ENCODE measurements at places on chromosomes 3 and 15. TPM values are rescaled to one million over a fixed set of nuclear protein-coding genes. Genes with fewer than 3 reads are reported as not detected.

GRCh38 chr15:100783760-100784492 is 95.7 kb upstream of the ALDH1A3 start:
- no peak for DNase-seq

- DNase-seq = no peak
Measured at GRCh38 chr15:49621887-49622286, 1.0 kb downstream of the DTWD1 start.

GRCh38 chr3:169348929-169349621 is 314.4 kb downstream of the MECOM start:
- no peak for DNase-seq

- DNase-seq = no peak
Measured at GRCh38 chr15:44034933-44035624, 160.0 kb downstream of the FRMD5 start.

DNA sequence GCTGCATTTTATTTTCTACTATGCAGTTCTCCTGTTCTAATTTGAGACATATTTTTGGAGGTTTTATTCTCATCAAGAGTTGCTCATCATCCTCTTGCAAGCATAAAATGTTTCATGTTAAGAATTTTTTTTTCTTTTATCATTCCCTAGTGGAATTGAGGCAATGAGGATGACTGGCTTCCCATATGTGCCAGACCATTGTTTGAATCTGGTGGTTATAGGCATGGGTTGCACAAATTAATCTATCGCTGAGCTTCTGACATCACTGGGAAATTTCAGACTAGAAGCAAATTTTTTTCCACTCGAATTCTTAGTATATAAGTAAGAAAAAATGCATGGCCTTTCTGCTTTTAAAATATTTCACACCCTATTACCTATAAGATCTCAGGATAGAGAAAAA is 279.1 kb upstream of the PLSCR5 start:
- DNase-seq = no peak

GRCh38 chr3:18499301-18499700 is 74.2 kb upstream of the SATB1 start:
- DNase-seq = no peak

GRCh38 chr3:172157564-172158258 is 118.3 kb downstream of the FNDC3B start:
- DNase-seq = no peak

DNA sequence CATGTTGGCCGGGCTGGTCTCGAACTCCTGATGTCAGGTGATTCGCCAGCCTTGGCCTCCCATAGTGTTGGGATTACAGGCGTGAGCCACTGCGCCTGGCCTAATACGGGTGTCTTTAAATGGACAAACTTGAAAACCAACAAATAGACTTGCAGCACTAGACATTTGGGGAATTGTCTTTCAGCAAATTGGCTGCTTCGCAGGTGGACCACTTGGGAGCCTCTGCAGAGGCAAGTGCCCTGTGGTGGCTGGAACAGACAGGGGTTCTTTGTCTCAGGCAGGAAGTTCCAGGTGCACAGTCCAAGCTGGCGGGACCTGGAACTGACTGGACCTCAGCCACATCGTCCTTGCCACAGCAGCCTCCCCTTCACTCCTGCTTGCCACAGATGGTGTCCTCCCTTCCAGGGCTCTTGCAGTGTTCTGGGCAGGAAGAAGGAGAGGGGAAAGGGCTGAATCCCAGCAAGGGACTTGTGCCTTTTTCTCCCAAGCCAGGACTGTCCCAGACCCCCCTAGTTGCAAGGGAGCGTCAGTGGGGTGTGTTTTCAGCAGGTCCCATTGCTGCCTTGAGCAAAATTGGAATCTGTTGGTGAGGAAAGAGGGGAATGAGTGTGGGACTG is 94.3 kb downstream of the TBC1D2B start:
- no peak for DNase-seq

DNA sequence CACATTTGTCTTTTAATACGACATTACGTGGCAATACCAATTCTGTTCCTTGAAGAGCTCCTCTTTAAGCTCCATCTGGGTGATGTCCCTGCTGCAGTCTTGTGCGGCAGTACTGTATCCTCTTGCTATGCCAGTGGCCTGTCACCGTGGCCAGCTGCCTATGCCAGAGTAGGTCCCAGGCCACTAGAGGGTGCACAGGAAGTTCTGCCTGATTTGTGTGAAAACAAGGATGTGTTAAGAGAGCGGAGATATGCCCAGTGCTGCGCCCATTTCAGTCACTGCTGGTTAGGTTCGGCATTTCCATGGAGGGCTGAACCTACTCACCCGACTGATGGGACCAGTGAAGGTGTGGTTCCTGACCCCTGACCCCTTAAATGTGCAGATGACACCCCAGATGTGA is 25.2 kb downstream of the NIPA1 start:
- DNase-seq = no peak

DNA sequence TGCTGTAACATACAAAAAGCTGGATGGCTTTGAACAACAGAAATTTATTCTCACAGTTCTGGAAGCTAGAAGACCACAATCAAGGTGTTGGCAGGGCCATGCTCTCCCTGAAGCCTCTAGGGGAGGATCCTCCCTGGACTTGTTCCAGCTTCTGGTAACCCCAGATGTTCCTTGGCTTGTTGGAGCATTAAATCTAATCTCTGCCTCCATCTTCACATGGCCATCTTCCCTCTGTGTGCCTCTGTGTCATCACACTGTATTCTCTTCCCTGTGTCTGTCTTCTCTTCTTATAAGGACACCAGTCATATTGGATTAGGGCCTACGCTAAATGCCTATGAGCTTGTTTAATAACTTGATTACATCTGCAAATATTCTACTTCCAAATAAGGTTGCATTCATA is 109.5 kb downstream of the STAG1 start:
- DNase-seq = no peak

- no peak for DNase-seq
Measured at GRCh38 chr3:30435861-30436331, 170.5 kb upstream of the TGFBR2 start.

DNA sequence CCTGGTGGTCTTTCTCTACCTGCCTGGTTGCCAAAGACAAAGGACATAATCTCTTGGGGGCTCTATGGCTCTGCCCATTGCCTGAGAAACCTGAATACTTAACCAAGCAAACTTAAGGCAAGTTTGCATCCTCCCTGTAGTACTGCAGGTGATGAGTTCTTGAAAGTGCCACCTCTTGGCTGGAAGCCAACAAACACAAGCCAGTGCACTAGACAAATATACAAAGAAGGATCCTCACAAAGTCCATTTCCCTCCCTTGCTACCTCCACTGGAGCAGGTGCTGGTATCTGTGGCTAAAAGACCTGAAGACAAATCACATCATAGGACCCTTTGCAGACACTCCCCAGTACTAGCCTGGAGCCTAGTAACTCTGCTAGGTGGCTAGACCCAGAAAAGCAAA is 772.3 kb downstream of the SI start:
- no peak for DNase-seq

DNA sequence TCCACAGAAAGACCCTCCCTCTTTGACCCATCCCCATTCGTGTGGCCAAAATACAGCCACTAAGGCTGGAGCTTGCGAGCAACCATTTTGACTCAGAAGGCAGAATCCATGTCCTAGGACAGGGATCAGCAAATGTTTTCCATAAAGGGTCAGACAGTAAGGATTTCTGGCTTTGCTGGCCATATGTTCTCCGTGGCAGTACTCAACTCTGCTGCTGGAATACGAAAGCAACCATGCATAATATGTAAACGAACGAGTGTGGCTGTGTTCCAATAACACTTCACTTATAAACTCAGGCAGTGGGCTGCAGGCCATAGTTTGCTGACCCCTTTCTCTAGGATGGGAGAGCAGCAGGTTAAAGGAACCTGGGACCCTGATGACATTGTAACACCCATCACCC is 77.6 kb upstream of the WNT5A start:
- no peak for DNase-seq

DNA sequence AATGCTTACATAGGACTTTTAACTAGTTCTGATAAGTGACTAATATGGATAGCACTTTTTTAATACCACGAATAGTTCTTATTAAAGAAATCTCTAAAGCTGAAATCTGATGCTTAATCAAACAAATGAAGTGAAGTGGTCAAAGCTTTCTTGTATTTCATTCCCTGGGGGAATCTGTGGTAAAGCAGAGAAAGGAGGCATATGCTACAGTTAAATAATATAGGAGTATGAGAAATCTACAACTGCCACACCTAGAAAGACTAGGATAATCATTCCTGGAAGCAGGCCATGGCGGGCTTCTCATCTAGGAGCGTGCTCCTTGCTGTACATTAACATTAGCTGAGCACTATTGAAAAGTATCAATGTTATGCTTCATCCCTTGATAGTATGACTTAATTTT is 835.7 kb downstream of the OTOL1 start:
- DNase-seq = no peak

DNA sequence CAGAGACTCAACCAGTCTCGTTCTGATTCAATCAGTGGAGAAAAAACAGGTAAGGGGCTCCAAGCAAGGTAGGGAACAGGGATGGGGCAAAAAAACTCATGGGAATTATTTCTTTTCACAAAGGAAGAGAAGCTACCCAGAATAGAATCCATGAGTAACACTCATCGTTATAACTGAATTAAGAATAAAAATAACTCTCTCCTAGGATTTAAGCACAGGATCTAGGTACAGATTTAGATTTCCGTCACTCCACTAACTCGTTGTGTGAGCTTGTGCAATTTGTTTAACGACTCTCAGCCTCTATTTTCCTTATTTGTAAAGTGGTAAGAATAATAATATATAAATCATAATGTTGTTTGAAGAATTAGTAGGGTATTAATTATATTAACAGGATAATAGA is 68.6 kb downstream of the ADAMTS9 start:
- no peak for DNase-seq

- no peak for DNase-seq
Measured at GRCh38 chr3:36489679-36490425, 109.5 kb downstream of the STAC start.

- no peak for DNase-seq
Measured at GRCh38 chr3:66792086-66792485, 206.0 kb upstream of the KBTBD8 start.

DNA sequence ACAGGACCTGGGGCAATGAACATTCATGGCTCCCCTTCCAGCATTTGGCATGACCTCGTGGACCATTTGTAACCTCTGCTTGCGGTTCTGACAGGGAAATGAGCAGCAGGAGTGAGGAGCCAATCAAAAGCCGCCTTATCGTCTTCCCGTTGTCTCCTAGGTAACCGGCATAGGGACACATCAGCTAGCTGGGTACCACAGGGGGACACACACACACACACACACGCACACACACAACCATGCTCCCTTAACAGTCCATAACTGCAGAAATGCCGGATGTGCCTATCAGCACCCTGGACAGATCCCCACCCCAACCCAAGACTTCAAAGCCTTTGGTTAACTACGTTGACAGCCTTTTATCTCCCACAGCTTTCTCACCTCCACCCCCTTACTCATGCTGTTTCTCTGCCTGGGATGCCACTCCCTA is 53.4 kb upstream of the CCDC174 start:
- no peak for DNase-seq

GRCh38 chr3:149005416-149005815 is 14.1 kb downstream of the GYG1 start:
- DNase-seq = no peak

DNA sequence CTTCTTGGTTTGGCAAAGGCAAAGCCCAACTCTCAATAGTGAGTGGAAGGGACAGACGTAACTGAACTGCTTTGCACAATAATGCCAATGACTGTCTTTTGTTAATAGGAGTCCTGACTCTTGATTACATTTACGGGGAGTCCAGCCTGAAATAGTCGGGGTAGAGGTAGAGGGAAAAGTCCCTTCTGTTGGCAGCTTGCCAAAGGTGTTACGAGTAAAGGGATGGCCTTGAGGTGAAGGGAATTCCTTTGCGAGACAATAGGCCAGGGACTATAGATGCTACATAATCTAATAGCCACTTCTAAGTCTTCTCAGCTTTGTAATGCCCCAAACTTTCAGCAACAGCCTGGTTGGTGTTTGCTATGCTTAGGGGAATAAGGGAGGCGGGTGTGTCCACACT is 2.2 kb upstream of the SENP2 start:
- DNase-seq = no peak

DNA sequence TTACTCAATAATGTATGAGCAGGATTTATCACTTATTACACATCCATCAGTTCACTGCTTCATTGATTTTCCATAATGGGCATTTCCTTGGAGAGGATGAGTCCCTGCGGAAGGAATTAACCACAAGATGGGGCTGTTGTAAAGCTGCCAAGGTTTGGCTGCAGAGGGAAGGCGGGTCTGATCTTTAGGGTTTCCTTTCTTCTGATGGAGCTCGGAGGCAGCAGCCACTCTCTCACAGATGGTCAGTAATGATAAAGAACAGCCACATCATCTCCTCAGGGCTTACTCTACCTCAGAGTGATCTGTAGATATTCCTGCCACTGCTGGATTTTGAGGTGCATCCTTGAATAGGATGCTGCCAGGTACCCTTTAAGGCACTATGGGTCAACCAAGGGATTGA is 115.2 kb downstream of the USP13 start:
- DNase-seq = no peak

GRCh38 chr3:31502803-31503221 is 29.9 kb upstream of the STT3B start:
- no peak for DNase-seq

GRCh38 chr3:35727179-35727578 is 87.9 kb downstream of the ARPP21 start:
- DNase-seq = no peak

DNA sequence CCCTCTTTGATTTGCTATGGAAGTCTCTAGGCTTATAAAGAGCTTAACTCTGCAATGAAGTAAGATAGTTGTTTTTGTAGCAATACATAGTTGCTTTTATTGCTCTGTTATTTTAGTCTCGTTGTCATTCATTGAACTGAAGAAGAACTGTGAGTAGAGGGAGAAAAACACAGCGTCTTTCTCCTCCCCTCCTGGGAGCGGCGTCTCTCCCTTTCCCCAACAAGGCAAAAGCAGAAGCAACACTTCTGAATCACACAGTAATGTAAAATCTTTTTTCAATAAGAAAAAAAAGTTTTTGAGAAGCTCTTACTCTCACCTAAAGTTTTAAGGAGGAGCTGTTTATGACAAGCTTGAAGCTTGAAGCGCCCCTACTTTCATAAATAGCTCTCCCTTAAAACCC is 119.3 kb upstream of the SLC7A14 start:
- no peak for DNase-seq

DNA sequence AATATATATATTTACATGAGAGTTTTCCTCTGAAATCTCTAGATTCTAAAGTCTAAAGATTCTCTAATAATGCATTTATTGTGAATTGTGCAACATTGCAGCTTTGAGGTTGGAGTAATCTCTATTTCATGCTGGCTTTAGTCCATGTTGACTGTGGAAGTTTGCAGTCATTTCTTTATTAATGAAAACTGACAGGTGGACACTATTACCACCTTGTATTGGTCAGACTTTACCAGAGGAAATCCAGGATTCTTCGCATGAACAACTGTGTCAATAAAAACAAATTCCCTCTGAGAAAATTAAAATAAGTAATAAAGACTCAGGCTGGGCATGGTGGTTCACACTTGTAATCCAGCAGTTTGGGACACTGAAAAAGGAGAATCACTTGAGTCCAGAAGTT is 274.1 kb downstream of the SHQ1 start:
- DNase-seq = no peak

The LINGO1 gene
- not detected for total RNA-seq

The NCK1 gene
- total RNA-seq = 30.0 TPM

The RTP4 gene
- total RNA-seq = 1.5 TPM

The KBTBD13 gene
- not detected for total RNA-seq

The SCN11A gene
- not detected for total RNA-seq

The AGBL1 gene
- not detected for total RNA-seq

The GOLGA8R gene
- total RNA-seq = 0.28 TPM

The IQCH gene
- 0.95 TPM for total RNA-seq

The ABHD14A gene
- total RNA-seq = 12.6 TPM

The EEF1AKMT4 gene
- 18.1 TPM for total RNA-seq

The PLSCR5 gene
- not detected for total RNA-seq

The PLA2G4D gene
- not detected for total RNA-seq

Data from activated T-cell treated with anti-CD3 and anti-CD28 coated beads, Interleukin-2, amount 50 U/mL, for 4 hours (primary cell).